ENCODE measurements at places on chromosomes 4 and X.

DNA sequence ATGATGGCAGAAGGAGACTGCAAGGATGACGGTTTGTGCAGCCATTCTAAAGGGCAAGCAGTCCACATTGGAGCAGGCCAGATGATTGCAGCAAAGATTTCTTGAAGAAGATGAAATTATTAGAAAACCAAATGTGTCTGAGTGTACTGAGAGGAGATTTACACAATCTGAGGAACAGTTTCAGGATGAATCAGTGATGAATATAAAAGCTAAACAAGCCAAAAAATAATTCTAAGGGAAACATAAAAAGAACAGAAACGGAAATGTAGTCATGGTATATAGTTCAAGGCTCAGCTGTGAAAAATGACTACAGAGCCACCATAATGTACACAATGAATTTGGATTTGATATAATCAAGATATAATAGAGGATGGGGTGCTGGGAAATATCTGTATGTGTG is 168.5 kb downstream of the PDGFC start:
- no peak for DNase-seq

- peak; percentile 38 for DNase-seq
These were observed 197.4 kb upstream of the TBL1X start for GRCh38 chrX:9267415-9267814.

GRCh38 chr4:20384456-20384855 is 132.8 kb downstream of the SLIT2 start:
- no peak for DNase-seq

DNA sequence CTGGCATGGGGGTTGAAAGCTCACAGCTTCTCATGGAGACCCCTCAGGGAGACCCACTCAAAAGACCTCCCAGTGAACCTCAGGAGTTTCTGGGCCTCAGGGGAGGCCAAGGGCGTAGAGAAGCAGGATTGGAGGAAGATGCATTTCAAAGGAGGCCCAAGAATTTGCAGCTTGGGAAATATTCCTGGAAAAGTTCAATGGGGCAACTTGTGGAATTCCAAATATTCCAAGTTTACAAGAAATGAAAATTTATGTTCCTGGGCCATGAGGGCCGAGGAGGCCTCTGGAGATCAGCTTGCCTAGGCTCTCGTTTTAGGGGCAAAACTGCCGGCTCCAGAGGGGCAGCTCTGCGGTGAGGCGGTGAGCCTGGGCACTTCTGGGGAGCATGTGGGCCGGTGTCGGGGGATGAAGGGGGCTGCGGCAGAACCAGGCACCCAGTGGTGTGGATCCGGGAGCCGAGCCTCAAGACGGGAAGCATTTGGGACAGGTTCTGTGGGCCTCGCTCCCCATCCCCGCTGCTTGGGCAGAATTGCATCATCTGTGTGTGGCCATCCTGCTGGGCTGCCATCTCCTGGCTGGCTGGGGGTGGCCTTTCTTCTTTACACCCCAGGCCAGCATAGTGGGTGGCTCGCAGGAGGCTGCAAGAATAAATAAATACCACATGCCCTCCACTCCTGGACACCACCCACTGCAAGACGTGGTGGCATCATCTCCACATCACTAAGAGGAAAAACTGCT is 54.6 kb upstream of the GPR78 start:
- DNase-seq = no peak

GRCh38 chr4:115396034-115396433 is 282.6 kb upstream of the NDST4 start:
- DNase-seq = no peak

GRCh38 chr4:116724249-116724648 is 361.1 kb downstream of the TRAM1L1 start:
- no peak for DNase-seq

DNA sequence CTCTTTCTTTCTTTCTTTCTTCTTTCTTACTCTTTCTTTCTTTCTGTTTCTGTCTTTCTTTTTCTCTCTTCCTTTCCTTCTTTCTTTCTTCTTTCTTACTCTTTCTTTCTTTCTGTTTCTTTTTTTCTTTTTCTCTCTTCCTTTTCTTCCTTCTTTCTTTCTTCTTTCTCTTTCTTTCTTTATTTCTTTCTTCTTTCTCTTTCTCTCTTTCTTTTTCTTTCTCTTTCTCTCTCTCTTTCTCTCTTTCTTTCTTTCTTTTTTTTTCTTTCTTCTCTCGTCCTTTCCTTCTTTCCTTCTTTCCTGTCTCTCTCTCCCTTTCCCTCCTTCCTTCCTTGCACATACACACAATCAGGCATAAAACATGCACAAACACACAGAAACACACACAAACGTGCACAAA is 79.3 kb upstream of the SHOX start:
- DNase-seq = no peak

DNA sequence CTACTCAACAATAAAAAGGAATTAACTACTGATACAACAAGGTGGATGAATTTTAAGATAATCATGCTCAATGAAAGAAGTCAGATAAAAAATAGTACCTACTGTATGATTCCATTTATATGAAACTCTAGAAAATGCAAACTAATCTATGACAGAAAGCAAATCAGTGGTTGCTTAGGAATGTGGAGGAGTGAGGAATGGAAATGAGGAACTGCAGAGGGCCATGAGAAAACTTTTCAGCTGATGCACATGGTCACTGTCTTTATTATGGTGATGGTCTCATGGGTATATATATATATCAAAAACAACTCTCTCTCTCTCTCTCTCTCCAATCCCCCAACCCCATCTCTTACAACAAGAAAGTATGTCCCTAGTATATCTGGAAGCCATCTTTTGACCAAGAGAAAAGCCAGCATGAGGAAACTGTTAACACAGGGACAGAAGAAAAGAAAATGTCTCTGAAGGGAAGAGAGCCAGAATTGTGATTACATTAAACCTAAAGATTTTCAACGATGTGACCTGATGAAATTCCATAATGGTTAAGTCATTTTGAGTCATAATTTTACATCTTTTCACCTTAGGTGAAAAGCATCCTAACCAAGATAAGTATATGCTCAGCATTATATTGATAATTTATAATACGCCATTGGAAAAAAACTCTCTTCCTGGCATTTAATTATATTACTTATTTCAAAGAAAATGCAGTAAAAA is 8.5 kb upstream of the NFKB1 start:
- no peak for DNase-seq

- peak; percentile 42 for DNase-seq
These were observed 35.5 kb upstream of the CCKAR start for GRCh38 chr4:26525771-26526150.

- DNase-seq = no peak
These were observed 217.3 kb upstream of the GK2 start for GRCh38 chr4:79625361-79625760.

GRCh38 chrX:8304668-8305067 is 133.6 kb upstream of the VCX2 start:
- DNase-seq = no peak

GRCh38 chr4:114077610-114078009 is 98.2 kb upstream of the ARSJ start:
- DNase-seq = peak; percentile 78

- peak; percentile 53 for DNase-seq
These were observed 21.3 kb downstream of the SPCS3 start for GRCh38 chr4:176340871-176341685.

GRCh38 chrX:77434962-77435361 is 12.2 kb upstream of the FGF16 start:
- DNase-seq = no peak

DNA sequence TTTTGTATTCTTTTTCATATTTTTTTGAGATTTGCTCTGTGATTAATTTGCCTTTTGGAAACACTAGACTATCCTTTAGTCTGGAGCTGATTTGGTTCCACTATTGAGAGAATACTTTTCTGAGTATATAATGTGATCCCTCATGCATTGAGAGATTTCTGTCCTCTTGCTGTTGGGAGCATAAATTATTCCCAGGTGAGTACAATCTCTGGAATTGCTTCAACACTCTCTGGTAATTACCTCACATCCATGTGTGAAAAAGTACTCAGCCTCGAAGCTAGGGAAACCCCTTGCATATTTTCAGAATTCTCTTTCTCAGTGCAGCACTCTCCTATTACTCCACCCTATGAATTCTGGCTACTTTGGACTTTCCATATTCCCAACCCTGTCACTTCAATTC is 550.0 kb downstream of the RAPGEF2 start:
- no peak for DNase-seq

GRCh38 chr4:162392946-162393345 is 229.1 kb upstream of the FSTL5 start:
- no peak for DNase-seq

- no peak for DNase-seq
These were observed 66.3 kb downstream of the GAB1 start for GRCh38 chr4:143402776-143403552.

GRCh38 chr4:108953941-108954340 is 191.1 kb upstream of the ETNPPL start:
- no peak for DNase-seq

DNA sequence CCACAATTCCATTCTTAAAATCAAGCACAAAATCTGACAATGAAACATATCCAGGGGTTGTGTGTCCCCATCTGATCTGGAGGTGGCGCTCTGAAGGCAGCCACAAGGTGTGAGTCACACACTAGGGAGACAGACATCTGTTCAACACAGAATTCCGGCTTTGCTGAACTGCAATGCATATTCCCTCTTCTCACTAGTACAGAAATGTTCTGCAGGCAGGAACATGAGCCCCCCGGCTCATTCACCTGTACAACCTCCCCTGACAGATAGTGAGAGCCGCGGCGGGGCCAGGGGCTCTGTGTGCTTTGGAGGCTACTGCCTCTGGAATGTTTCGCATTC is 41.9 kb downstream of the WDR1 start:
- DNase-seq = no peak

DNA sequence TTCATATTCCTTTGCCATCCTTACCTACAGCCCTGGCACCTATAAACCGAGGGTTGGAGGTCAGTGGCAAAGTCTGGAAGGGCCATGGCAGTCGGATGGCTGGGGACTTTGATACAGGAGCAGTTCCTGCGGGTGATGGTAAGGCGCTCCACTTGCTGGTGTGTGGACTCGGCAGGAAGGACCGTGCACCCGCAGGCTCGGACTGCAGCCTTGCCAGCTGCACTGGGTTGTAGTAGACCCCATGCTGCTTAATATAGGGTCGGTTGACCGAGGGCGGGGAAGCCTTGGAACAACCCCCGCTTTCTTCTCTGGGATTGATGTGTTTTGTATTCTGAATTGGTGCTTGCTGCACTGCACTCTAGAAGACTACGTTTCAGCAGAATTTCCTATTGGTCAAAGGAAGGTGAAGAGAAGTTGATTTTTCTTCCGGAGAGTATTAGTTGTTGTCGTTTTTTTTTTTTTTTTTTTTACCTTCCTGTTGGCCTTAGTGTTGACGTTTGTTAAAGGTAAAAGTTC is 638 bp downstream of the BLTP1 start:
- no peak for DNase-seq

DNA sequence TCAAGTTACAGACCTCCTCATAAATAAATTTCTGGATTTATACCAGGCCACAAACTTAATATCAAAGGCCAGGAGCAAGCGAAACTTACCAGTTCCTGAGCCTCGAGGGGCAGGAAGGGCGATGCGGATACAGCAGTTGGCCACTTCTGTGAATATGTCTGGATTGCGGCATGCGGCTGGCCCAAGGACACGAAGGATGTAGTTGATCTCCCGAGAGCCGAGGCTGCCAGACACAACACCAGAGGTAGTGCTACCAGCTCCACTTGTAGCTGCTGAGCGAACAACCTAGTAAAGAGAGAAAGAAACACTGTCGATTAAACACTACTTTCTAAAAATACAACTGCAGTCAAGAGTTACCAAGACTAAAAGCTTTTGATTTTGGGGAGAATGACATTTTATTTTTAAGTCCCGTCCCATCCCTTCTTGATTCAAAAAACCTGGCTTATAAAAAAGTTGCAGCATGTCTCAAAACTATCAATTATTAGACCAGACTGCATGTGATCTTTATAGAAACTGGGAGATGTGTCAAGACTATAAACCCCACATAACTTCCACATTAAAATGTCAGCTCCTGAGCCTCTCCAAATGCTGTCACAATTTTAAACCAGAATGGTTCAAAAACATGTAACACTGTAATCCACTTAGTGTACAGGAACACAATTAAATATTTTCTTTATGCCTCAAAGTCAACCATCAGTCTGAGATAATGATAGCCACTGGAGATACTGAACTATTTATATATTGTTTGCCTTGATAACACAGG is 105.6 kb downstream of the HUWE1 start:
- no peak for DNase-seq

- DNase-seq = no peak
These were observed 773.2 kb upstream of the FTHL17 start for GRCh38 chrX:31845003-31845402.

DNA sequence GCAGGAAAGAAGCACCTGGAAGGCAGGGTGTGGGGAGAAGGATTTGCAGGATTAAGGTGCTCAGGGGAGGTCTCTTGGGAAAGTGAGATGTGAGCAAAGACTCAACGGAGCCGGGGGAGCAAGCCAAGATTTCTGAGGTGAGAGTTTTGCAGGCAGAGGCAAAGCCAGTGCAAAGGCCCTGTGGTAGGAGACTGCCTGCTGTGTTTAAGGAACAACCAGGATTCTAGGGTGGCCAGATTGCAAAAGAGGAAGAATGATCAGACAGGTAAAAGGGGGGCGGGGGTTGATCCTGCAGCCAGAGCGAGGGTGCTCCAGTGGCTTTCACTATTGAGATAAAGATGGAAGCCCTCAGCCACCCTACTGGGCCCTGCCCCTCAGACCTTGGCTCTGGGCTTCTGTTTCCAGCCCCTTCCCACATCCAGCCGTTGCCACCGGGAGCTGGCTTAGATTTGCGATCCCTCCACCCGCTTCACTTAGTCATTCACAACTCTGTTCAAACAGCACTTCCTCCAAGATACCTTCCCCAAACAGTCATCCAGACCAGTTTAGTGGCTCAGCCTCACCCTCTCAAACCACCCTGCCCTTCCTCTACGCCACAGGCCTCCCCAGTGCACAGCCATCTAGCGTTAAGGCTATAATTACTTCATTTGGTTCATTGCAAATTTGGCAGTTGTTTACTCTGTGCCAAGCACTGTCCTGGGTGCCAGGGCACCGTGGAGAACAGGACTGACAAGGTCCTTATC is 23.3 kb upstream of the BCOR start:
- no peak for DNase-seq

DNA sequence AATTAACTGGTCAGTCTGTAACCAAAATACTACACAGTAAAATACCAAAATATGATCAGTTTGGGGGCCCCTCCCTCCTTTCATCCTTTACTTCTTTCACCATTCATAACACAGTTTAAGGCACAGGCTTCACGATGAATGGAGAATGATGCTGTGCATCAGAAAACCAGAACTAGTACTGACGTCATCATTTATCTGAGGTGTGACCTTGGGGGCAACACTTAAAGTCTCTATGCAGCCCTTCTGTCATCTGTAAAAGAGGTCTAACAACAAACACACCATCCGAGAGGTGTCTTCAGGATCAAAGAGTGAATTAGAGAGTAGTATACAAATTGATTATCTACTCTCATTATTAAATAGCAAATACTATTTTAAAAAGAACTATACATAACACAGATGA is 135.4 kb downstream of the SH3KBP1 start:
- DNase-seq = no peak

GRCh38 chr4:10018818-10019461 is 2.4 kb downstream of the SLC2A9 start:
- peak; percentile 96 for DNase-seq

- DNase-seq = no peak
These were observed 298.5 kb upstream of the AADAT start for GRCh38 chr4:170388255-170388654.
